ENCODE measurements at places on chromosomes 1 and 21.

DNA sequence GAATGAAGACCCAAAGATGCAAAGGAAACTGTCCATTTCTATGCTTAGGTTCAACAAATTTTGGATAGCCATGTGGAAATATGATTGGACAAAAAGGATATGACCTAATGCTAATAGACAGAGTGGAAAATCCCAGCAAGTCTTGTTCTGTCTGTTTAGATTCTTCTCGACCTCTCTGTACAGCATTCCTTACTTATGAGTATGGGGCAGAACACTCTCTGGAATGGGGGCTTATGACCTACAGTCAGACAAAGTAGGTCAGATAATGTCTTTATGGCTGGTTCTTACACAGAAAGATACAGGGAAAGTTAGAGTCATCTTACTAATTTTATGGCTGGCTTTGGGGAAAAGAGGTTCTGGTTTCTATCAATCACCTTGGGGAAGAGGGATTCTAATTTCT is 2.8 kb downstream of the GCSAML start:
- no peak for DNase-seq

DNA sequence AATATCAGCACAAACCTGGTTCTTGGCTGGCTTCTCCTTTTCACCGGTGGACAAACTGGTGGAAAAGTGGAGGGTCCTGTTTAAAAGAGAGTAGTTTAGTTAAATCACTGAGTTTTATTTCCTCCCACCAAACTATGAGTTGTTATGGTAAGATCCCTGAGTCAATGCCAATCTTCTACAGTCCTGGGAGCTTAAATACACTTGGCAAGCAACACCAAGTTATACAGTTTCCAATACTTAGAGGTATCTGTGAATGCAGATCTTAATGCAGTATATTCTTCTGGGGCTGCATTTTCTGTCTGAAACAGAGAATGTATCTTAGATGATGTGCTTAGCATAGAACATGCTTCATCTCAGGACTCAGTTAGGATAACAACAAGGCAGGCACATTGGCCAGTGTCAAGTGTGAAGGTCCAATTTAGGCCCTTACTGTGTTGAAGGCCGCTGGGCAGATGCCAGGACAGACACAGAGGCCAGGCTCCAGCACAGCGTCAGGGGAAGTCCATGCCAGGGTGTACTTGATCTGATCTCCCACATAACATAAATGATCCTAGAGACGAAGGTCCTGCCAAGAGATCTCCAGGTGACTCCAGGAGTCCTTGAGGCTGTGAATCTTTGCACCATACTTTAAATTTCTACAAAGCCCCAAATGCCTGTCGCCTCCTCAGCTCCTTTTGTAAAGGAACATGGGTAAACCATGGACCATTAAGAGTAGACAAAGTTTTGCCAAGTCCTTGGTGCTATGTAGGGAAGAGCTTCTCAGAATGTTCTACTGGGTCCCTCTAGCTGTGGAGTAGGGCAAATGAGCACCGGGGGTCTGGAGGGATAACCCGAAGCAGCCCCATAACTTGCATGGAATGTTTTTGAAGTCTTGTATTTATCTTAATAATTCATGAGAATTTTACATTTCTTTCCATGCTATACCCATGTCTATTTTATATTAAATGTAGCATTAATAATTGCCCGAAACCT is 76.8 kb downstream of the KCNJ15 start:
- no peak for DNase-seq

- no peak for DNase-seq
Measured at GRCh38 chr1:66654643-66655042, 97.6 kb upstream of the DYNLT5 start.

GRCh38 chr1:91020486-91020885 is 1.3 kb downstream of the ZNF644 start:
- no peak for DNase-seq

DNA sequence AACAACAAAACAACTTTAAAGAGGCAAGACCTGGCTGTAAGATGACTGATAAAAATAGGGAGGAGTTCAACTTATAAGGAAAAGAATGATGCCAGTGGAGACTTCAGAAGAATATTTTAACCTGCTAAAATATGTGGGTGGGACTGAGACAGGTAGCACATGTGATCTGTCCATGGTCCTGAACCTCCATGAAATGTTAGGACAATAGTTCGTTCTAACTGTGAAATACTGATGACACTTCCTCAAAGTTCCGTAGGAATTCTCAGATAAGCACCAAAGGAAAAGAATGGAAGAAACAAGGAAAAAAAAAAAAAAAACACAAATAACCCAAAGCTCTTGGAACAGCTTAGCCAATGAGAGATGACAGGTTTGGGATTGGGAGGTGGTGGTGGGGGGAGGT is 44.7 kb downstream of the CDC42BPA start:
- no peak for DNase-seq

DNA sequence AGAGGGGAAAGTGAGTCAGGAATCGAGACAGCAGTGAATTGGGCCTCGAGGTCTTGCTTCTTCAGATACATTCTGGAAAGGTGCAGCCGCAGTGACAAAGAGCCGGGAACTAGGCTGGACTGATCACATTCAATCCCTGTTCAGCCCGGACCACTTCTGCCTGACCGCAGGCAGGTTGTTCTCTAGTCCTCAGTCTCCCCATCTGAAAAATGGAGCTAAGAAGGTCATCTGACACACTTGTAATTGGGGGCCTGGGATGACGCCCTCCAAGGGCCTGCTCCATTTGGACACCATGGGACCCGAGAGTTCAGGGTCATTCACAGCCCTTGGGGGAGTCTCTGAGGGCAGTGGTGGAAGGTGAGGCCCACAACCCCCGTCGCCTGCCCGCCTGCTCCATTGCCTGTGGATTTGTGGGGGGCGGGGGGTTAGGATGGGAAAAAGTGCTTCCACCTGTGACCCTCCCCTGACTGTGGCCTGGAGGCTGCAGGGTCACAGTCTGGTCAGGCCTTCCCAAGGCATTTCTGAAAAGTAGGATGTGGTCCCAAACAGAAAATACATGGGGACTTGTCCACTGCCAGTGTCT is 87.9 kb upstream of the CSF3R start:
- DNase-seq: no peak

- no peak for DNase-seq
Measured at GRCh38 chr21:37945036-37945435, 28.8 kb upstream of the KCNJ6 start.

DNA sequence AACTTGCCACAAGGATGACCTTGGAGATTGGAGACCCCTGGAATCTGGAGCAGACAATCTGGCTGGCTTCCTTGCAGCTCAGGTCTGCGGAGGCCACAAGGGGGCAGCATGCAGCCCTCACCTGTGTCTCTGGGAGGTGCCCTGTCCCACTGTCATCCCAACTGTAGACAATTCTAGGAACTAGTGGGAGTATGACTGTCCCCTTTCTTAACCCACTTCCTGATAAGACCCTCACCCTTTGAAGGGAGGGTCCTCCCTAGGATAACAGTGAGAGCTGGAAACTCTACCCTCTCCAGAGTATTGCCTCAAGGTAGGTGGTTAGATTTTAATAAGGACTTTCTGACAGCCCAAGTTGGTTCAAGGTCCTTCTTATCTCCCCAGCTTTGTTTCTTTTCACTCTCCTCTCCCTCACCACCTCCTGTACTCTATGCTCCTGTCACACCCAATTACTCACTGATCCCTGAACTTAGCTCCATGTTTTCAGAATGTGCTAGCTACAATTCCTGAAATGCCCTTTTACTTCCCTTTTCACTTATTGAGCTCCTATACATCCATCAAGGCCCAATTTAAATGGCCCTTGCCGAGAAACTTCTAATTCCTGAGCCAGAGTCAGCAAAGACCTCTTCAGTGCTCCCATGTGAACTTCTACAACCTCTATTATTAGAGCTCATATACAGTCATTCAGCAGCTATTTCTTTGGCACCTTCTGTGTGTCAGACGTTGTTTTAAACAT is 9.2 kb upstream of the KCNQ4 start:
- peak; percentile 65 for DNase-seq

DNA sequence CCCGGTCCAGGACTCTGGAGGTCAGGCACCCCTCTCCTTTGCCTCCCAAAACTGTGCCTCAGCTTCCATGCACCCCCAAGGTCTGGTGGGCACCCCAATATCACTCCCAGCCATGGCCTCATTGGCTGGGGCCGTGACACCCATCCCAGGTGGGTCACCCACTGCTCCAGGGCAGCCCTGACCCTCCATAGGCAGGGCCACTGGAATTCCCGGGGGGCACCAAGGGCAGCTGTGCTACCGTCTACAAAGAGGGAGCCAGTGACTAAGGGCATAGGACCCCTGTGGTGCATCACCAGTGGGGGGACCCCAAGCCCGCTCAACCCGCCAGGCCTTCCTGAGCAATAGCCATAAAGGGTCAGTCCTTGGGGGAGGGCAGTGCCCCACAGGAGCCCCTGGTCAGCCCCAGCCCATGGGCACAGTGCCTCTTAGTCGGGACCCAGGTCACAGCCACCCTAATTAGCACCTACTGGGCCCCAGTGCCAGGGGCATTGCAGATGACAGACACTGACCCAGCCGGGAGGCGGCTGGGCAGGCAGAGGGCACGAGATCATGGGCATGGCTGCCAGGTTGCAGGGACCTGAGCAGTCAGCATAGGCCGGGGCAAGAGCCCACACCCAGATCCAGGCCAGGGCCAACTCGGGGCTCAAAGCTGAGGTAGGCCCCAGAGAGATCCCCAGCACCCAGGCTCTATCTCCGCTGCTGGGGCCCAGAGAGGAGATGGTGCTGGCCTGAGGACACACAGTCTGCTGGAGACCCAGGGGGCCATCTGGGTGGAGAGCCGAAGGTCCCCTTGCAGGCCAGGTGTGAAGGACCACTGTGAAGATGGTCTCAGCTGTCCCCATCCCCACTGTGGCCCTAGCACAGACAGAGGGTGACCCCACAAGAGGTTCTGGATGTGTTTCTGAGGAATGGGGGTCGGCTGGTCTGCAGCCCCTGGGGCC is 19.0 kb upstream of the ARF1 start:
- DNase-seq: no peak

DNA sequence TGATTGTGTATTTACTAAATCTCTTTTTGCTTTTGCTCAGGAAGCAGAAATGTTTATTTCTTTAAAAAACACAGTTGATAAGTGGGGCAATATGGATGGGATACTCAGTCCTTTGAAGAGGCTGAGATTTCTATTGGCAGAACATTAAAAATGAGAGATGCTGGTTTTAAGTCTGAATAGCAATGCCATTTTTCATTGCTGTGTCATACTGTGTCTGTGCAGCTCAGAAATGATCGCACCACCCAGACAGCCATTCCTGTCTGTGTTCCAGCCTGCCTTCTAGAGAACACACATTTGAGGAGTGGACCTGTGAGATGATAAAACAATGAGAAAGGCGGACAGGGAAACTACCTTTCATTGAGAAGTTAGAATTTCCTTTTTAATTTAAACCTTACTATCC is 231.2 kb upstream of the USP24 start:
- DNase-seq: no peak

- no peak for DNase-seq
Measured at GRCh38 chr1:218939095-218939494, 234.6 kb upstream of the LYPLAL1 start.

- DNase-seq: no peak
Measured at GRCh38 chr1:175448467-175448866, 255.9 kb upstream of the KIAA0040 start.

DNA sequence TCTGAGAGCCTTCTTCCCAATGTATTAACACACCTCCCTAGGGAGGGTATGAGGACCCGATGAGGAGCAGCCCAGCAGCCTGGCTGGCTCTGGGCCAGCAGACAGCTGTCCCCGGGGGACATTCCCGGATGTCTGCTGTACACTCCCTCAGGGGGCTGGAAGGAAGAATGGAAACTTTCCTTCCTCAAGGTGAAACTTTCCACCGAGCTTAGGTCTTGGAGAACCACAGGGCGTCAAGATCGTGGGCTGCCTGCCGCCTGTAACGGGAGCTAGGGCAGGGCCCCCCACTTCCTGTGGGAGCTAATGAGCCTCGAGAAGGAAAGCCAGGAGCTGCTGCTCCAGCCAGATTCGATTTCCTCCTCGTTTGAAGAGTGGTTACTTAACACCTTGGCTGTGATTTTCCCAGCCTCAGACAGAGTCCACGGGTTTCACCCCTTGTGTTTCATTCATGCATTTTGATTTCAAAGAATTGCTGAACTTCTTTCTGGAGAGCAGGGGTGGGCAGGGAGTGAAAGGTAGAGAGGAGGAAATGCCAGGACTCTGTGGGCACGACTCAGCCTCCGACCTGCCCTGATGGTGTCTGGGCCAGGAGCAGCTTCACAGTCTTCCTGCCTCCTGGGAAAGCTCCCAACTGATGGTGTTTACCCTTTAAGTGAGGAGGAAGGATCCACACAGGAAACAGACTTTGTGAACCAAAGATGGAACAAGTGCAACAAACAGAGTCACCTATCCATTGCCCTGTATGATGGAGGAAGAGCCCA is 29.7 kb downstream of the UBE2T start:
- DNase-seq: no peak

DNA sequence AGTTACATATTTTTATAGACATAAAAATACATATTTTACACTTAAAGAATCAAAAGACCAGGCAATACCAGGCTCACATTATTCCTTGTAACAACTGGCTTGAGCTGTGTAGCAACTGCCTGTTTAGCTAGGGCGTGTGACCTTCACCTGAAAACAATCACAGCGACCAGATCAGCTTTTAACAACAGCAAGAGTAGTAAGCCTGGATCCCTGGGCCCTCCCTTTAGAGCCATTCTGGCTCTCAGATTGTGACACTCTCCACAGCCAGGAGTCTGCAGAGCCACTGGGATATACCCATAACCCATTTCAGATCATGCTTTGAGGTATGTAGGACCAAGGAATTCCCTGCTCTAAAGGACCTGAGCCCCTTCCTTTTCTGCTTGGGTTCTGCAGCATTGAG is 29.4 kb upstream of the GNG4 start:
- no peak for DNase-seq
